ENCODE measurements at places on chromosomes 3 and 15.

GRCh38 chr15:96733721-96734120 is 403.2 kb downstream of the NR2F2 start:
- no peak for DNase-seq

DNA sequence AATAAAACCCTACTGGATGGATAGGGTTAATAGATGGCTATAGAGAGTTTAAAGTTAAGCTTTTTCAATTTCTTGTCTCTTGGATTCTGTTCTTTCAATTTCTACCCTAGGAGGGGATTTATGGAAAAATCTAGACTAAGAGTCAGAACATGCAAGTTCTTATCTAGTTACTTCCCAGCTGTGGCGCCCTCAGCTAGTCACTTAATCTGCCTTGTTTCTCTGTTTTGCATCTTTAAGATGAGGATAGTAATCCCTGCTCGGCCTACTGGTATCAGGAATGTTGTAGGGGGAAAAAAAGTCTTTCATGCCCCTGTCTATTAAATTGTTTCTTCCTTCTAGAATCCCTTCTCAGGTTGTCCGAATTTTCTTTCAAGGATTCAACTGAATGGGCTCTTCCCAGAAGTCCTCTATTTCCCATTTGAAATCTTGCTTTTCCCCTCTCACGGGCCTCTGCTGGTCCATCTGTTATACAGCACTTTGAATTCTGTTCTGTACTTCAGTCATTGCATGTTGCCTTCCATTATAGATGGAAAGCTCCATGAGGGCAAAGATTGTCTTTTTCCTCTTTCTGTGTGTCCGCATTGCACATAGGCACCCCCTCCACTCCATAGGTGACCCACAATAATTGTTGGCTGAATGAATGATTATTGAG is 4.4 kb downstream of the KCTD6 start:
- no peak for DNase-seq

DNA sequence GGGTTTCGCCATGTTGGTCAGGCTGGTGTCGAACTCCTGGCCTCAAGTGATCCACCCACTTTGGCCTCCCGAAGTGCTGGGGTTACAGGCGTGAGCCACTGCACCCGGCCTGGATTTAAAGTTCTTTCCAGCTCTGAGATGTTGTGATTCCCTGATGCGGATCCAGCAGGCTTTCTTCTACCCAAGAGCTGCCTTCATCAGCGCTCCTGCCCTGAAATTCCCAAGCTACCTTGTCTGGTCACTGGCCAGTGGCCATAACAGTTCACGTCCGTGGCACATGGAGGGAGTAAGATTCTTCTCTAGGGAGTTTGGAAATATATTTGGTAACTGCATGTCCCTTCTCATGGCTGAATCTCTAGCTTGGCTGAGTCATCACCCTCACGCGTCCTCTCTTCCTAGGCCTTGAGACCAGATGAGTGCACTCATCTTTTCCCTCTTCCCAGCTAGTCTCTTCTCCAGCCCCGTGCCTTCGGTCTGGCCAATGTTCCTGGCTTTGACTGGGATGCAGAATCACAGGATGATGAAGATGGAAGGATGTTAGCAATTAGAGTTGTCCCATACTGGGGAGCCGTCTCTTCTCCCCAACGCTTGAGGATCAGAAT is 29.8 kb upstream of the APOD start:
- no peak for DNase-seq

GRCh38 chr15:65979316-65979715 is 110.0 kb downstream of the RAB11A start:
- DNase-seq = peak; percentile 59

DNA sequence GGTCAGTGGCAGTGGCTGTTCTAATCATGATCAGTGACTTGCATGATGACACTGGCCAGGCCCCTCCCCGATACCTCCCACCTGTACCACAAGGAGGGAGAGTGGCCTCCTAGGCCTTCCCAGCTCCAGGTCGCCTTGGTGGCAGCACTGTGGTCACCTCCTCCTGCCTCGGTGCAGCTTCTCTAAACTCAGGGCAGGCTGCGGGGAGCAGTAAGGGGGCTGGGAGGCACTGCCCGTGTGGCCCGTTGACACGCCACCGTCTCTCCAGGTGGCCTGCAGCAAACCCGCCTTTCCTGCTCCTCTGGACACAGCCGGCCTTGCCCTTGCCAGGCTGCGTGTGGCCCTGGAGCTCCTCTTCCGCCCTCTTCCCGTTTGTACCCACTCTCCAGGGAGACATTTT is 184.1 kb downstream of the XXYLT1 start:
- no peak for DNase-seq

GRCh38 chr3:12658593-12659058 is 5.3 kb downstream of the RAF1 start:
- DNase-seq = no peak

DNA sequence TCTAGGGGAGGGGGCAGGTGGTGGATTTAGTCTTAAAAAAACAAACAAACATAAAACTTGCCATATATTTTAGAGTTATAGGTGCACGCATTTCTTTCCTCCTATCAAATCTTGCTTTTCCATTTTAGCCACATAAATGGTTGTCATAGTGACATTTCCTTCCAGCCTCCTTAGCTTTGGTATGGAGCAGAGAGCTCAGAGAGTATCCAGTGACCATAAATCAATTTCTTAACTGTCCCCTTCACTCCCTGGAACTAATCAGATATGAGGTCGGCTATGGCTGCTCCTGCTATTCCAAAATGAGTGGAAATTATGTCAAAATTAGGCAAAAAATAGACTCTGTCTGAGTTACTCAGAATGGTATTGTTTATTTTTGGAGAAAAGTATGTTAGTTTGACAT is 164.5 kb downstream of the EBLN2 start:
- DNase-seq = no peak

DNA sequence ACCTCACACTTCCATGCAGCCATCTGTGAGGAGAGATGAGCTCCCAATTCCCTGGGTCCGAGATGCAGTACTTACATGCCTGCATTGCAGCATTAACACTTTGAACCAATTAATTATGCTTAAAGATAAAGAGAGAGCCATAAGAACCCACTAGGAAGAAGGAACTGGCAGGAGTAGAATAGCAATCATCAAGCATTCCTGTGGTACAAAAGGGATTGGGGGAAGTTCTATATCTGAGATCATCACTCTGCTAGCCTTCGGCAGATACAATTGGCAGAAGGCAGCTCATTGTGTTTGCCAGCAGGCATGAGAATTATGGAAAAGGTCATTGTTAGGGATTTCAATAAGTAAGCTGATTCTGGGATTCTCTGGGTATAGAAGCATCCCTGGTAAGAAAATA is 891.4 kb downstream of the NTRK3 start:
- DNase-seq = no peak

GRCh38 chr3:11541321-11542303 is 102.1 kb downstream of the VGLL4 start:
- DNase-seq = no peak

DNA sequence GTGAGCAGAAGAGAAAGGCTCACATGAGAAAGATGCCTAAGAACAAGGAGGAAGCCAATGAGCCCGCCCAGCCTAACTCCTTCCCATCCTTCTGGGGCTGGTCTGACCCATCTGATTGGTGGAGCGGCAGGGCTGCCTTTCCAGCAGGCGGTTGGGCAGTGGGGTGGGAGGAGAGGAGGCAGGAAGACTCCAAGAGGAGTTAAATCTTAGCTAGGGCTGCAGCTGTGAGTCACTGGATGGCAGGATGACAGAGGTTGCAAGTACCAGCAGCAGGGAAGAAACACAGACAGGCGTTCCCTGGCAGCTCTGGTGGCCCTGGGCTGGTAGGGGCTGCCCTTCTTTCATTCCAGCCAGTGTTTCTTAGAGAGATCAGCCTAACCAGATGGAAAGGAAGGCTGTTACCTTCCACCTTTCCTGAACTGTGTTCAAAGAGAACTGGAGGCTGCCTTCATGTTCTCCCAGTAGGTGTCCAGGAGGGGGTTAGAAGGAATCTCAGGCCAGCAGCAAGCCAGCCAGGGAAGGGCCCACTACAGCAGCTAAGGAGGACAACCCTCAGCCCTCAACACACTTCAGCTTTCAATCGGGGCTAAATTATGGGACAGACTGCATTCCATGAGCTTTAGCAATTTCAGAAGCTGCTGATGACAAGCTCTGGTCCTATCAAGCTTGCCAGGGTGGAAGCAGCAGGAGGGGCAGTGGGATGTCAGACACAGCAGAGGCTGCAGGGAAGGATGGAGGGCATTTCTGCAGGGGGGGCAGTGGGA is 50.3 kb downstream of the CHSY1 start:
- no peak for DNase-seq

GRCh38 chr15:40010686-40011085 is 28.3 kb downstream of the SRP14 start:
- DNase-seq = no peak

- DNase-seq = no peak
Observed at GRCh38 chr3:133487920-133488540, 85.5 kb upstream of the CDV3 start.

- no peak for DNase-seq
Observed at GRCh38 chr3:112350018-112350810, 17.3 kb downstream of the CD200 start.

- DNase-seq = peak; percentile 70
Observed at GRCh38 chr15:68431792-68432401, at the start of gene ITGA11. ITGA11 (minus strand) TSS chr15:68432163; CDS start chr15:68432066, 97 bp downstream.

GRCh38 chr3:186923241-186923640 is 7.1 kb upstream of the ST6GAL1 start:
- no peak for DNase-seq

GRCh38 chr3:113222451-113223086 is 11.2 kb downstream of the BOC start:
- DNase-seq = no peak

DNA sequence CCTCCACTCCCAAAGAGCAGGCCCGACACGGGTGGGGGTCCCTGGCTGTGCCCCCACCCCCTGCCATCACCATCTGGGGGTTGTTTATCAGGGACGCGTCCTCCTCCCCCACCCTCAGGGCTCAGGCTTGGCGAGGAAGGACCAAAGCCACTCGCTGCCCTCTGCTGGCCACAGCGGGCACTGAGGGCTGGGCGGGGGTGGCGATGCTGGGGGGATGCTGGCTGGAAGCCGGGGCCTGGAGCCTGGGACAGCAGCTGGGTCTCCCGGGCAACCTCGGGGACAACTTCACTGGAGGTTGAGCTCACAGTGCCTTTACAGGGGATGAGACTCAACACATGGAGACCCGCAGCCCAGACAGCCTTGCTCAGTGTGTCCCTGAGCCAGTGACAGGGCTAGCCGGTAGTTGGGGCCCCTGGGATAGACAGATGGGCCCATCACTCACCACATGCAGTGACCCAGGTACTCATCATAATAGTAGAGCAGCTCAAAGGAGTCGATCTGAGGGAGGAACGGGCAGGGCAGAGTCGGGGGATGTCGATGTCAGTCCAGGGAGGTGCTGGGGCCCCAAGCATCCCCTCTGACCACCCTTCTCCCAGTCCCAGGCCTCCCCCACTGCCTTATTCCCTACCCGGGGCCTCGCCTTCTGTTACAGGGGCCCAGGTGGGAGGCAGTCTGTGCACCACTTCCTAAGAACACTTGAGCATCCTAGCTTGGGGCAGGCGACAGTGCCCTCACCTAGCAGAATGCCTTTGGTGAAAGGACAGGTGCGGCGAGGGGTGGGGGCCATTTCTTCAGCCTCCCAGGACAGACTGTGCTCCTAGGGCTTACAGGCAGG is 5.9 kb upstream of the CALML4 start:
- peak; percentile 72 for DNase-seq

GRCh38 chr15:100183921-100184495 is 157.8 kb downstream of the ADAMTS17 start:
- no peak for DNase-seq

GRCh38 chr3:43176666-43177065 is 70.8 kb upstream of the POMGNT2 start:
- DNase-seq = no peak

DNA sequence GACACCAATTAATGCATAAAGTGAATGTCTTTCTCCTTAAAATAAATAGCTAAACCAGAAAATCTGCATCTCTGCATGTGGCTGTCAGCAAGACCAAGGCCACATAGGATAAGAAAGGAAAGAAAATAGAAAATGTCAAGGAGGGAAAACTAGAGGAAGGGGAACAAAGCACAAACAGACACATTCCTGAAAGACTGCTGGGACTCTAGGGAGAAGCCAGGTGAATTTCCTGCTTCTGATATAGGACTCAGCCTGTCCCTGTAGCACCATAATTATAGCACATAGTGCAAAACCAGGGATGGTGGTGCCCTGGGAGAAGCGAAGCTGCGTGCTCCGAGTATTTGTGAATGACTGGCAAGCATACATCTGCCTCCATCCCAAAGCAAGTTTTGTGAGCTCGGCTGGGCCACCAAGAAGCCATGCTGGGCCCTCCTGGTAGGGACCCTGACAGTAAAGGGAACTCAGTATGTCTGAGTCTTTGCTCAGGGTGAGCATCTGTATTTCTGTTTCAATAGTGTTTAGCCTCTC is 14.2 kb downstream of the FSTL1 start:
- DNase-seq = no peak

GRCh38 chr3:108861401-108861800 is 38.8 kb downstream of the TRAT1 start:
- no peak for DNase-seq

GRCh38 chr3:151578495-151578894 is 117.6 kb upstream of the IGSF10 start:
- no peak for DNase-seq

DNA sequence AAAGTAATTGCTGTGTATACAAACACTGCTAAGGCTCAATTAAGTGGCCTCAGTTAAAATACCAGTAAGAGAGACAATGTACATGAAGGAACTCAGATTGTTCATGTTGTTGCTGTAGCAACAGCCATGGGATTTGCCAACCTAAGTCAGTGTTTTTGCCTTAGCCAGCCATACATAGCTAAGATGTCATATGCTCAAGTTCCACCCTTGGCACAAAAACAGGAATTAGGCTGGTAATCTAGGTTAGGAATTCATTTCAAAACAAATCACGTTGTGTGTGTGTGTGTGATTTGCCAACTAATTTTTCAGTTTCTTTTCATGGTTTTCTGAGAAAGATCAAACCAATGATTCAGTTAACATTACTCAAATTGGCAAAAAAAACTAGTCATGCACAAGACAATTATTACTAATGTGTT is 143.7 kb upstream of the KCNMB2 start:
- DNase-seq = no peak

- DNase-seq = no peak
Observed at GRCh38 chr3:15438983-15439382, 11.6 kb downstream of the EAF1 start.

DNA sequence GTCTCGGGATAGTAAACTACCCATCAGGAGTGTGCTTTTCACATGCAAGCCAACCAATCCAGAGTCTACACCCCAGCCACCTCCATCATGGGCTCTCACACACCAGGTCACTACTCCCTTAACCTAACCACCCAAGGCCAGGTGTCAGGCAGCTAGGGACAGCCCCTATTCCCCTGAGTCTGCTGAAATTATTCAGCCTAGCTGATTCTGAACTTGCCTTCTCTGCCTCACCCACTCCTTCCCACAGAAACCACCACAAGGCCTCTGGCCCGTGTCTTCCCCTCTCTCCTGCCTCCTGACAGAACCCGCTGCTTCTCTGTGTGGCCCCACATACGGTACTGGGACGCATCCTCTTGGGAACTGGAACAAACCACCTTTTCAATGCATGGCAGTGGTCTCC is 82.1 kb downstream of the PCSK6 start:
- DNase-seq = peak; percentile 76

GRCh38 chr3:50154476-50154839 is 666 bp upstream of the SEMA3F start:
- DNase-seq = no peak

Data from GM20000 (cell line).